ENCODE measurements at places on chromosomes 7 and 10.

GRCh38 chr7:130901209-130901783 lies 167.3 kb upstream of the KLF14 start:
- DNase-seq, result peak; percentile 64

GRCh38 chr10:69600761-69601330 lies 27.6 kb upstream of the NEUROG3 start:
- no peak for DNase-seq

GRCh38 chr7:787332-788240 lies 44.7 kb upstream of the SUN1 start:
- DNase-seq, result no peak

DNA sequence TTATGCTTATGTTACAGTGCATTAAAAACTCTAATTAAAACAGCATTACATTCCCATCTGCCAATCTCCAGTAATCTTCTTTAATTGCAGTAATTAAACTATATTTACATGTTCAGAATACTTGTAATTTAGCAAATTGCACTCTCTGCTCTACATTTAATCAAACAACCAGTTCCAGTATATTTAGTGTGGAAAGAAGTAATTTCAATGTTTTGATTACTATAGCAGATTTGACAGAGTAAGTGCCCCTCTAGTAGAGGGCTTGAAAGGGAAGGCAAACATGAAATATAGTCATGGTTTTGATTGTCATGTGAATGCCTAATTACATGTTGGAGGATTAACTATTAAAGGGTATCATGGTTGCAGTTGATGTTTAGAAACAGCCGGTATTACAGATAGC lies 739.7 kb downstream of the AUTS2 start:
- no peak for DNase-seq

GRCh38 chr7:10950494-10950893 lies 23.2 kb upstream of the PHF14 start:
- DNase-seq, result no peak

DNA sequence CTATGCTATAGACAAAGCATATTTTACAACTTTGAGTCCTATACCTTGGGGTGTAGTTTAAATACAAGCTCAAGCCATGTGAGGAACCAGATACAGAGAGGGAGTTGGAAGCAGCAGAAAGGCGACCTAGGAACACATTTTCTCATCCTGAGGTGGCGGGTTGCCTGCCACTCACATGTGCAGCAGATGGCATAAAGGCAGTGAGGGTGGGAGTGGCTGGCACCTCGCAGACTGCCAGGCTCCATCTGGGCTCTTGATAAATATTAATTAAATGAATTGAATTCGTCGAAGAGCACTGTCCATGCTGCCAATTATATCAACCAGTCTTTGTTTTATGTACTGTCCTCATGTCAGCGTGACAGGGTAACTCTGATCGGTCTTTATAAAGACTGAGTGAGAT lies 79.0 kb upstream of the SEMA3C start:
- no peak for DNase-seq

DNA sequence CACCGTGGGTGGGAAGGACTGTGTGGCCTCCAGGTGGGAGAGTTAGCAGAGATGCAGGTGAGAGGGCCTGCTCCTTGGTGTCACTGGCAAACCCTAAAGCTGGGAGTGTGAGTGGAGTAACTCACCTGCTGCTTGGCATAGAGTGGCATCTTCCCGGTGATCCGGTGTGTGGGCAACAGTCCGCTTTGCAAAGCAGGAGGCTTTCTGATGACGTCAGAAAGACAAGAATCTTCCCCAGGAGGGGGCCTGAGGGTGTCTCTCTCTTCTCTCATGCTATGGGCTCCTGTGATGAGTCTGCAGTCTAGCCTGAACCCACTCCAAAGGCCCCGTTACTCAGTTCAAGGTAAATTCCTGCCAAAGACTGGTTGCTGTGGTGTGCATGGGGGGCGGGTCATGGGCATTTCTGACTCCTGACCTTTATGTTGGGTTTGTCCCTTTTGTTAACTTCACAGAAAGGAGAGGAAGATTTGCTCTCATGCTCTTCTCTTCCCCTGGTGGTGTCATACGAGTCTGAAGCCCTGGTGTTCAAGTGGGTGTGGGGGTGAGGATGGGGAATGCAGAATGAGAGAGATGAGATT lies 187.9 kb downstream of the GATA3 start:
- DNase-seq, result no peak

DNA sequence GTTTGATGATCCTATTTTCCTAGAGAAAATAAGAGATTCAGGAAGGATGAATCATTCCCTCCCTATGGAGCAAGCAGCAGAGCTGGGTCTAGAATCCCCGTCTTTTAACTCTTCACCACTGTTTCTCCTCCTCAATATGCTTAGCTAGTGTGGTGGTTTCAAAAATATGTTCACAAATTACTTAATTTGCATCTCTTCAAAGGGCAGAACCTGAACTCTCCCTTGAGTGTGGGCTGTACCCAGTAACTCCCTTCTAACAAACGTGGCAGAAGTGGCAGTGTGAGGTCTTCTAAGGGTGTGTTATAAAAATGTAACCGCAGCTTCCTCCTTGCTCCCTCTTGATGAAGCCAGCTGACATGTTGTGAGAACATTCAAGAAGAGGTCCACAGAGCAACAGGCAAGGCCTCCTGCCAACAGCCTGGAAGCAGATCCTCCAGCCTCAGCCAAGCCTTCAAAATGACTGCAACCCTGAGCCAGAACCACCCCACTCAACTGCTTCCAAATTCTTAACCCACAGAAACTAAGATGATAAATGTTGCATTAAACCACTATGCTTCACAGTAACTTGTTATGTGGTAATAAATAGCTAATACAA lies 36.6 kb downstream of the SRPK2 start:
- peak; percentile 60 for DNase-seq

Data from head of caudate nucleus (tissue), 42 donors.